ENCODE measurements at places on chromosomes 12 and 14.

- DNase-seq, result no peak
Observed at GRCh38 chr12:115572440-115572839, 705.1 kb downstream of the MED13L start.

- no peak for DNase-seq
Observed at GRCh38 chr12:79689061-79689476, 1.7 kb downstream of the PAWR start.

DNA sequence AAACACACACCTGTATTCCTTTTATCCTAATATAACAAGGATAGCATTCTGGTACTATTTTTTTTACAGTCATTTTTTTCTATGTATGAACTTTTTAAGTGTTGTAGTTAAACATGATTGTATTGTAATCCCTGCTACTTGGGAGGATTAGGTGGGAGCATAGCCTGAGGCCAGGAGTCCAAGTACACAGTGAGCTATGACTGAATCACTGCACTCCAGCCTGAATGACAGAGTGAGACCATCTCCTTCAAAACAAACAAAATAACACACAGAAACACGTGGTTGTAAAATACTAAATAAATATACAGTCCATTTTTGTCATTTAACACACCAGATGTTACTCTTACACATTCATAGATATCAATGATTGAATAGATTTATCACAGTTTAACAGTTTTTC, 56.9 kb downstream of the MAP4K5 start:
- no peak for DNase-seq

GRCh38 chr14:50257732-50258131, 26.4 kb upstream of the SOS2 start:
- no peak for DNase-seq

DNA sequence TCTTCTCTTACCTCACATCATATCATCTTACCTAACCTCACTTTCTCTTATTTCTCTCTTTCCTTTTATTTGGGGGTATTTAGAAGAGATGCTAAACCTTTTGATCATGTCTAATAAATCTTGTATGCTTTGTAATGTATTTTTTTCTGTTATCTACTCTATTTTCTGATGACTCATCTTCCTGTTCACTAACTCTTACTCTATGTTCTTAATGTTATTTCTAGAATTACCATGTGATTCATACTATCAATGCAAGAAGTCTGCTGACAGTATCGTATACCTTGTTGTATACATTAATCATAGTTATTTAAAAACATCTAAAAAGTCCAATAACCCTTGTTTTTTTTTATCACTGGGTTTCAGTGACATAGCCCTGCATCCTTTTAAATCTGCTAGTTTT, 62.3 kb downstream of the MGAT4C start:
- no peak for DNase-seq
